ENCODE measurements at places on chromosomes 1 and 21.

DNA sequence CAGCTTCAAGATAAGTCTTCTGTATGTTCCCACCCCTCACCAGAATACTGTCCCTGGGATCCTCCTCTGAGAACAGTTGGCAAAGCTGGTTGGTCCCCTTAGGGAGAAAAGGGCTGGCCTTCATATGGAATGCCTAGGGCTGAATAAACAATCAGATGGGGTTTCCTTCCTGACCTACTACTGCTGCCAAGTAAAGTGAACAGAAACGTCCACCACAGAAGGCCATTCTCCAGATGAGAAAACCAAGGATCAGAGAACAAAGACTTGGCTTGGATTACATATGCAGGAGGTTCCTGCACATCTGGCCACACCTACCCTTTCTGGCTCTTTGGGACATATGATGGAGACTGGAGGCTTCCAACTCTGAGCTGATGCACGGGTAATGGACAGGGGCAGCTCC is 194.5 kb downstream of the HIVEP3 start:
- DNase-seq = no peak

GRCh38 chr21:35314857-35315582 is 265.9 kb upstream of the RUNX1 start:
- no peak for DNase-seq

DNA sequence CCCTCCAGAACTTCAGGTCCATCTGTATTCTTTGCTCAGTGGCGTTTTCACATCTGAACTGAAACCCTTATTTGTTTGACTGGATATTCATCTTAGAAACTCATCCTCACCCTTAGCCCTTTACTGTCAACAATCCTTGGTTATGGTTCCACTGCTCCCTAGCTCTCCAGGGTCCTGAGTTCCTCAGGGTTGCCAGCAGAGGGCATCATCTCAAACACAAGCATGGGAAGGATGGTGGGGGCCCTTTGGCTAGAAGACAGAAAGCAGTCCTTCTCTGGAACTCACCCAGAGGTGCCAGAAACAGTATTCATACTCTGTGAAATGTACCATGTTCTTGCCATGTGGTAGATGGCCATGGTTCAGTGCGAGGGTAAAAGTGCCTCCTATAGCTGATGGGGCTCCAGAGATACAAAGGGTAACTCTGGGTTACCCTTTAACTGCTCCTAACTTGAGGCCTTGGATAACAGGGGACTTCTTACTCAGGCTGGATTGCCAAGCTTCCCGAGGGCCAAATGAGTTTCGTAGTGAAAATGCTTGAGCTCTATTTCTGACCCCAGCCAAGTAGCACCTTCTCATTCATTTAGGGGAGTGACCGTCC is 11.3 kb downstream of the NCSTN start:
- no peak for DNase-seq

GRCh38 chr1:181485287-181486097 is 2.2 kb downstream of the CACNA1E start:
- DNase-seq = no peak

DNA sequence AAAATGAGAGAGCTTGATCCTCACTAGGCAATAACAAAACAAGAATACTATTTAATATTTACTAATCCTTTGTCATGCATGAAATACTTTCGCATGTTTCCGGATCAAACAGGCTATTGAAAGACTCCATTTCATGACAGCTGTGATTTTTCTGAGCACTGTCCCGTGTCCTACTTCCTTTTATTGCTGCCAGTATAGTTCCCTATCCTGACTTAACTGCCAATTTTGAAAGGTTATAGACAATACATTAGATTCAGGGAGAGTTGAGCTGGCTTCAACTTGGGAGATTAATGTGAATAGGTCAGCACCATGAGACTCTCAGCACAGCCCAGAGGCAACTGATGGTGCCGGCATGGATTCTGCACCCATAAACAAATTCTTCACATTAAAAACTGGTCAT is 225.8 kb downstream of the VAV3 start:
- no peak for DNase-seq

- no peak for DNase-seq
These were observed 3.3 kb downstream of the KLHL21 start for GRCh38 chr1:6599141-6599975.

DNA sequence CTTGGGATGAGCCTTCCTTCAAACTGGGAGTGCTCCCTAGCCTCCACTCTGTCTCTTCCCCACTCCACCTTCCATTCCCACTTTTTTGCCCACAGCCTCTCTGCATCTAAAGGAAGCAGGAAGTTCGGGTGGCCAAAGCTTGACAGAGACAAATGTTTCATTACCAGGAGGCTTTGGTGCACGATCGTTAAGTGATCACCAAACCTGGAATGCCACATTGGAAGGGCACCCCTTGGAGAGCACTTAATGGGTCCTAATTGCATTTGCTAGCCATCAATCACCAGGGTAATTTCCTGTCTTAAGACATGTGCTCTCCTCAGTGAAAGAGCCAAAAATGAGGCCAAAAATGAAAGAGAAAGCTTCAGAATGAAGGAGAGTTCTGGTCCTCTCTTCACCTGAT is 206.5 kb downstream of the TNR start:
- no peak for DNase-seq
